ENCODE measurements at places on chromosomes 12 and 14.

GRCh38 chr12:105030820-105031807 lies 45.0 kb downstream of the NOPCHAP1 start:
- no peak for DNase-seq

GRCh38 chr14:59632381-59632780 lies 55.8 kb upstream of the CCDC175 start:
- no peak for DNase-seq

DNA sequence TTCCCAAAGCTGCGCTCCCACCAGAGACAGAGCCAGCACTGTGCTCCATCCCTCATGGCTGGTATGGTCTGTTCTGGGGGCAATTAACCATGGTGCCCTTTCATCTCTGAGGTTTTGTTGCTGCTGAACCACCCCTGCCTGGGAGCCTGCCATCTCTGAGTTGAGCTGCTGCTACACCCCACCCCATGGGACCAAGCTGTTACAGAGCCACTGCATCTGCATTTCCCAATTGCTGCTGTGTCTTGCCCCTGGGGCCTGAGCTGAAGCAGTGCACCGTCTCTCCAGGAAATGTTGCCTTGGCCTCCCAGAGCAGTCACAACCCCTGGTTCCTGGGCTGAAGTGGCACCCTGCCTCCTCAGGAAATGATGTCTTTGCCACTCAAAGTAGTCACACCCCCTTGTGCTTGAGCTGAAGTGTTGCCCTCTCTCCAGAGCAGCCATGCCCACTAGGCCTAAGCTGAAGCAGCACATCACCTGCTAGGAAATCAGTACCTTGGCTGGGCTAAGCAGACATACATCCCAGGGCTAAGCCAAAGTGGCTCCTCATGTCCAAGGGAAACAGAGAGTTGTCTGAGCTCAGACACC lies 140.3 kb downstream of the RERGL start:
- DNase-seq, result no peak

GRCh38 chr12:123705935-123706334 lies 6.2 kb upstream of the ATP6V0A2 start:
- no peak for DNase-seq

DNA sequence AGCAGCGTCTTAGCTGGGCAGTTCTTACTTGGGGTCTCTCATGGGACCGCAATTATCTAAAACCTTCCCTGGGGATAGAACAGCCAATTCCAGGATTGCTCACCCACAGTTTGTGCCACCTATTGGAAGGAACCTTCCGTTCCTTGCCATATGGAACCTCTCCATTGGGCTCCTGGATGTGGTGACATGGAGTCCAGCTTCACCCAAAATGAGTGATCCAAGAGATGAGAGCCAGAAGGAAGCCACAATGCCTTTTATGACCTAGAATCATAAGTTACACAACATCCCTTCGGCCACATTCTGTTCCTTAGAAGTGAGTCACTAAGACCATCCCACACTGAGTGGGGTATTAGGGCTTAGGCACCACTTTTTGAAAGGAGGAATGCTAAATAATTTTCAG lies 164.4 kb downstream of the FBXL14 start:
- no peak for DNase-seq

GRCh38 chr14:77342726-77343397 lies 22.0 kb downstream of the GSTZ1 start:
- DNase-seq, result no peak

DNA sequence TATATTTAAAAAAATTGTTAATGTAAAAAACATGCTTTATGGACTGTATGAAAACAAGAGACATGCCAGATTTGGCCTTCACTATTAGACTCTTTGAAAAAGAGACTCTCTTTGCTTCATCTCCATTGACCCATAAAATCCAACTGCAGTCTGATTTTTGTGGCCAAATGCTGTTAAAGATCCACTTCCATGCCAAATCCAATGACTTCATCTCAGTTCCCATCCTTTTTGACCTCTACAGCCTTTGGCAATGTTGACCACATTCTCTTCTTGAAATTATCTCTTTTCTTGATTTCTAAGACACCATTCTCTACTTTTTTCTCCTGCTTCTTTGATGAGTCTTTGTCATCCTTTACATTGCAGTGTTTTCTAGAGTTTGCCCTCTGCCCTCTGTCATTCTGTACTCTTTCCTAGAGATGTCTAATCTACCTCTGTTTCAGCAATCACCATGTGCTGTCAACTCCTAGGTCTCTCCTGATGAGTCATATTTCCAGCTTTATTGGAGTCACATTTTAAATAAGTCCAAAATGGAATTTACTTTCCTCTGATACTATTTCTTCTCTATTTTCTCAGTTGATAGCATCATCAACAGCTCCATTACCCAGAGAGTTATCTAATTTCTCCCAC lies 2.4 kb downstream of the TMPRSS12 start:
- DNase-seq, result no peak

All from nucleus accumbens (tissue), 56 donors.